Activated CD4-positive, alpha-beta T cell treated with anti-CD3 and anti-CD28 coated beads, Interleukin-2, Interleukin-6, amounts not matched to agents 100 ng/mL and 50 ng/mL, durations not matched to agents 16 hours and 8 hours (primary cell): ENCODE measurements at places on chromosomes 1 and 21.

DNA sequence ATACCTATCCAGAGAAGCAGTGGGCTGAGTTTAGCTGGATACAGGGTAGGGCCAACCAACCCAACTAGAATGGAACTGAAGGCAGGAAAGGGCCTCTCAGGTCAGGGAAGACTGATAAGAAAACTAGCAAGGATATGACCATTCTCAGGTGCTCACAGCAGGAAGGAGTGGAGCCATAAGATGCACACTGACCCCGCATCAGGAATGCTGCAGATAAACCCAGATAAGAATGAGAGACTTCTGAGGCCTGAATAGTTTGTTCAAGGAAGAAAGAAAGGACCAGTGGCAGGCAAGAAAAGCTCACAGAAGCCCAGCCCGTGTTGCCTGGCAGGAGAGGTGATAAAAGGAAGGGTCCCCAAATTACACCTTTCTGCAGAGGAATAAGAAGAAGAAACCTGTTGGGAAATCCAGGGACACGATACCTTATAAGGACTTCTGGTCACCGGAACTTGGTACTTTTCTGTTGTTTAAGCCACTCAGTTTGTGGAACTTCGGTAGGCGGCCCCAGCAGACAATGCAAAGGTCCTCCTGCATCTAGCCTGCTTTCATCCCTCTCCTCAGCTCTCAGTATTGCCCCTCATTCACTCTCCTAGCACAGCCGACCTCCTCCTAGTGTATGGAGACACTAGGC, 58.9 kb downstream of the ATP1A1 start:
- DNase-seq = no peak

- no peak for DNase-seq
Observed at GRCh38 chr21:42120101-42120902, 49.2 kb downstream of the UMODL1 start.

DNA sequence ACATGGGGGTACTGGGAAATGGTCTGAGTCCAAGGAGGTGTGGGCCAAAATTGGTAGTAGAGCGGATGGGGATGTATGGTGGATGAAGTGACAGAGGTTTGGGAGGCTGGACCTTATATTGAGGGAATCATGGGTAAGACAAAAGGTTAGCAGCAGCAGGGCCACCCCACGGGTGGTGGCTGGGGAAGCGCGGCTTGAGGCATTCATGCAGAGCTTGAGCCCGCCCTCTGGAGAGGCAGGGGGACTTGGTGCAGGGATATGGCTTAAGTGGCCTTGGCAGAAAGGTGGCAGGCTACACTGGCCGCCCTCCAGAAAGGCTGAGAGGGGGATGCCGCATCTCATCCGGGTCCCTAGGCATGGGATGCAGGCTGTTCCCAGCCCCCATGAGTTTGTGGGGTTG, 31.5 kb downstream of the HMGB4 start:
- DNase-seq = no peak

DNA sequence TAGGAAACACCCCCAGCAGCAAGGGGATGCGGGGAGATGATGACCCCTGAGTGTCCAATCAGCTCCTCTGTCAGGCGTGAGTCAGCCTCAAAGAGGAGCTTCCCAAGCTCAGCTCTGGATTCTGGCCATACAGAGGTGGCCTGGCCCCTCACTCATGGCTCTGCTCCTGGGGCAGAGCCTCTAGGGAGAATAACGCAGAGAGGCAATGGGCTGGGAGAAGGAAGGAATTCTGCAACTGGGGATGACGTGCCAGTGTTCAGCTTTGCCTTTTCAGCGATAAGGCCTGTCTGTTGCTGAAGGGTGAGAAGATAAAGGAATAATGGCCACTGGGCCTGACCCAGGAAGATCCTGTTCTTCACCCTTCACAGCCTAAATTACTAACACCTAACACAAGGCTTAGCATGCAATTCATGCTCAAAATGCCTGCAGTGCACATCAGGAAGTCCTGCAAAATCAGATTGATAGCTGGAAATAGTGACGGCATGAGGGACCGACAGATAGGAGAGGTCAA, 92.2 kb downstream of the TBX19 start:
- no peak for DNase-seq

GRCh38 chr1:208084764-208085163, 159.4 kb downstream of the PLXNA2 start:
- DNase-seq = no peak

DNA sequence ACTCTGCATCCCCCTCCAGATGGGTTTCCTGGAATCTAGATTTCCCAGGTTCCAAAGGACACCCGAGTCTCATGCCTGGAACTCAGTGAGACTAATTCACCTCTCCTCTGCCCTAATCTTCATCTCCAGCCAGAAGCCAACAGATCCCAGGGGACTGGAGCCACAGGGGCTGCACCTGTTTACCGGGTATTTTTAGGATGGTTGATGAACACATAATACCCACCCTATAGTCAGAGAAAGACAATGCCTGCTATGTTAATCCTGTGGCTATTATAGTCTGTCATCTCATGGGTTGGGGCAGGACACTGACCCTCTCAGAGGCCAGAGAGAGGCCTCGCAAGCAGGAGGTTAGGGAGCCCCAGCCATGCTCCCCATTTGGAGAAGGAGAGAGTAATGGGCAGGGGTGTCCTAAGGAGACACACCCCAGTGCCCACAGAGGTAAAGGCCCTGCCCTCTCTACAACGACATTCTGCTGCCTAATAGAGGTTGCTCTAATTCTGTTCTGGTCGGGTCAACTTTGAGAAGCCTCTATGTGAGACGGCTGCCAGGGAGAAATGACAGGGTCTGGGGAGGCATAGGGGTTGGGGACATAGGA, 1.0 kb upstream of the TNNI1 start:
- DNase-seq = no peak

DNA sequence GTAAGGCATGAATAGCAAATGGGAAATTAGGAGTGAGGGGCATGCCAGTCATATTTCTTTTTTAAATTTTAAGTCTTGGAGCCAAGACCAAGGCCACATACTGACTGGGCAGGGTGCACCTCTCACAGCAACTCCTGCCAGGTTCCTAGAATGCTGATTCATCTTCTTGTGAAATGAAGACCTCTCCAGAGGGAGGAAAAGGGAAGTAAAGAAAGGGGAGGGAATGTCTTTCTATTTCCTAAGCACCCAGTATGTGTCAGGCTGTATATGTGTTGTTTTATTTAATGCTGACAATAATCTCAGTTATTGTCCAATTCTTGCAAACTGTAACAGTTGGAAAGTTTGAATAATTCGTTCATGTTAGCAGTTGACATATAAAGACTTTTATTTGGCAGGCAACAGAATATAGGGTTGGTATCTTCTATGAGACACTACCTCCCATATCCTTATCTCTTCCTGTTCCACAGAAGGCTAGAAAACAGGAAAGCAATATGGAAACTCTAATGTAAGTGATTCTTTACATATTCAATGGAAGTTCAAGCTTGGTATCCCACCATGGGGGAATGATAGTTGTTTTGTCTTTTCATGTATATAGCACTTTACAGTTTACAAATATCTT, 259.1 kb upstream of the USP24 start:
- no peak for DNase-seq
